MM.1S (cell line): ENCODE measurements at places on chromosomes 3 and 15.

- no peak for DNase-seq
Measured at GRCh38 chr3:8730656-8731055, 2.9 kb upstream of the CAV3 start.

- DNase-seq: no peak
Measured at GRCh38 chr15:44554934-44555723, 18.2 kb downstream of the EIF3J start.

DNA sequence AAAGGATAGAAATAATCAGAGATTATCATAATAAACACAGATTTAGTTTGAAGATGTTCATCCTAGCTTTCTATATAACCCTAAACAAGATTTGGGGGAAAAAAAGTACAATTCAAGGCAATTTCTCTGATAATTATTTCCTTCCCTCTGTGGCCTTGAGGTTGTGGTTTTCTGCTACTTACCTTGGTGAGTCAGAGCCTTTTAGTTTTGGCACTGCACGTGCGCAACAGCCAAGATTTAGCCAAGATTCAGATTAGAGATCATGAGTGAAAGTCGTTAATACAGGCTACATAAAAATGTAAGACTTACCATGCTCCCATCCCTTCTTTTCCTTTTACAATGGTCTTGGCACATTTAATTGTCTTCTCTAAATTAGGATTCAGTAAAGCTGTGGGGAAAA lies 6.7 kb downstream of the LYZL4 start:
- no peak for DNase-seq

DNA sequence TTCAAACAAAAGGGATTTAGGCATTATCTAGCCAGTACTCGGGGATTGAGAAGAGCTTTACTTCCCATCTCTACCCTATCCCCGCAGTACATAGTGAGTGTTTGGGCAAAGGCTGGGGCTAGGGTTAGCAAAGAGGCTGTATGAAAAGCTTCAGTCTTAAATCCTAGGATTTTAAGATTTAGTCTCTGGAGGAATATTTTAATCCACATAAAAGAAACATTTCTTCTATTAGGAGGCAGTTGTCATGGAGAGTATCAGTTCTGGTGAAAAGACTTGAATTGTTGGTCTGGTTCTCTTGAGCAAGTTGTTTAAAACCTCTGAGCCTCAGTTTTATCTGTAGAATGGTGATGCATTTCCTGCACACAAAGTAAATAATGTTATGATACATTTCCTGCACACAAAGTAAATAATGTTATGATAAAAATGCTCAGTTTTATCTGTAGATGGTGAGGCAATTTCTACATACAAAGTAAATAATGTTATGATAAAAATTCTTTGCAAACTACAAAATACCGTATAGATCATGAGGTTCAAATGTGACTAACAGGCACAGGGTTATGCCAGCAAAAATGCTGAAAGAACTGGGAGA lies 53.9 kb upstream of the ZBED2 start:
- DNase-seq: no peak

DNA sequence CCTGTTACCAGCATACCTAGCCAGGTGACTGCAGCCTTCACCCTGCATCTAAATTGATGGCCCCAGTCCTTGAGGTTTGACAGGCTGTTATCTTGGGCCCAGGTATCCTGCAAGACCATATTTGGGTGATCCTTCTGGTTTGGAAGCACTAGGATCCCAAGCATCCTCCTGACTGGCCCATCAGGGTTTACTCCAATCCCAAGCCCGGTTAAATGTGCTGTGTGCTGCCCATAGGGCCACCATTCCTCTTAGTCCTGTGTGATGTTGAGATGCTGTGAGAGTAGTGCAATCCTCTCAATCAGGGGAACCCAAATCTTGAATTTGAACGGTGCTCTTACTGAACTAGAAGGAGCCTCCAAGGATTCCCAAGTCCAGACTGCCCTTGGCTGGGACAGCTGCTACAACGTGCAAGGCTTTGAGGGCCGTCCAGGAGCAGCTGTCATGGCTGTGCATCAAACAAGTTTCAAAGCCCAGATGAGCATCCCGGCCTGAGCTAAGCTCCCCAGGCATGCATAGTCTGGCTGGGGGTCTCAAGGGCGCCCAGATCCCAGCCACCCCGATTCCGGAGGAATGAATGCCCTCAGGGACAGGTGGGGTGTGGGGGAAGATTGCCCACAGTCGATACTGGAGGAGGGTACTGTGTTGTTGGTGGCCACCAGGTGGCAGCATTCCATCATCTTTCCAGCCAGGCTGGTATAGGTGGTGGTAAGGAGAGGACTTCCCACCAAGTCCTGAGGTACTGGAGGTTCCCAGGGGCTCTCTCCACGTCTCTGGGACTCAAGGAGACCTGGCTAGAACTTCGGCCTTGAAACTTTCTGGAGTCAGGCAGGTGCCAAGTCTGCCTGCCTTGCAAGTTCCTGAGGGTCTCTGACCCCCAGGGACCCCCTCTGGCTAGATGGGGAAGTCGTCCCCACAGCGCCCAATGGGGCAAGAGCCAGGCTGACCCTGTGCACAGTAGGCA lies 32.6 kb downstream of the RBM5 start:
- peak; percentile 56 for DNase-seq

DNA sequence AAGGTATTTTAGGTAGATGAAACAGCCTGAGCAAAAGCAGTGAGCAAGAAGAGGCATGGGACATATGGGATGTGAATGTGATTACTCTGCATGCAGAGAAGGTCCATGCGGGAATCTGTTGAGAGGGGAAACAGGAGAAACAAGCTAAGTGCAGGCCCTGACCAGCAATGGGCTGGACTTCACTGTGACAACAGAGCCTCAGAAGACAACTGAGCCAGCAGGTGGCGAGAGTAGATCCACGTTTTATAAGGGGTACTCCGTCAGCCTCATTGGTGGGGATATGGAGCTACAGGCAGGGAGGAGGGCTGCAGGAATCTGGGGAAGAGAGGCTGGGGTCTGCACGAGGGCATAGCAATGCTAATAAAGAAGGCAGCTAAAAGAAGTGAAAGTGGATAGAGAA lies 405.9 kb upstream of the LMCD1 start:
- no peak for DNase-seq

DNA sequence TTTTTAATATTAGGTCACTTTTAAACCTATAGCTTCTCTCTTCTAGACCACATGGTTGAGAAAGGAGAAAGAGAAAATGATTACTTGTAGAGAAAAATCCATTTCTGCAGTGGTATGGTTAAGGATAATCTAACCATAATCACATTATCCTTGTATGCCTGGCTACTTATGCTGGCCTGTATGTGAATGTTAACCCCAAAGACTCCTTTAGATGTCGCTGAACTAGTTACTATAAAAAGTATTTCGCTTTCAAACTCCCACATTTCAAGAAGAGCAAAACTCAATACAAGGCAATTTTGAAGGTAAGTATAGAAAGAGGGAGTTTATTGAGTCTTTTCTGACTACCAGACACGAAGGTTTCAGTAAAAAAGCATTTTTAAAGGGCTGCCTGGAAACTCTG lies 2.2 kb downstream of the KCTD6 start:
- DNase-seq: no peak

- DNase-seq: peak; percentile 18
Measured at GRCh38 chr15:69161079-69161877, 843 bp downstream of the GLCE start.

- no peak for DNase-seq
Measured at GRCh38 chr3:178088963-178089362, 447.3 kb upstream of the KCNMB2 start.

DNA sequence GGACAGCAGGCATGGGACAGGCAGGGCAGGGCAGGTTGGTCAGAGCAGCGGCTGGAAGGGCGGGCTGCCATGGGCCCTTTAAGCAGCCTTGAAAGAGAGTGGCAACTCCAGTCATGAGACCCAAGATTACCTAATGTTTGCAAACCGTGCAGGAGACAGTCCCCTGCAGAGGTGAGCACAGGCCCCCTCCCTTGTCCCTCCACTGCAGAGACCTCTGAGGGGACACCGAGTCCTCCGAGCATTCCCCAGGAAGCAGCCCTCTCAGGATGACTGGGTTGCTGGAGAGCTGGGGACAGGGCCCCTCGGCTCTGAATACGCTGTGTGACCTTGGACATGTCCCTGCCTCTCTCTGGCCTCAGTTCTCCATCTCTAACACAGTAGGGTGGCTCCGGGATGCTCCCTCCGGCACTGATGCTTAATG lies 81.4 kb downstream of the IQSEC1 start:
- no peak for DNase-seq

DNA sequence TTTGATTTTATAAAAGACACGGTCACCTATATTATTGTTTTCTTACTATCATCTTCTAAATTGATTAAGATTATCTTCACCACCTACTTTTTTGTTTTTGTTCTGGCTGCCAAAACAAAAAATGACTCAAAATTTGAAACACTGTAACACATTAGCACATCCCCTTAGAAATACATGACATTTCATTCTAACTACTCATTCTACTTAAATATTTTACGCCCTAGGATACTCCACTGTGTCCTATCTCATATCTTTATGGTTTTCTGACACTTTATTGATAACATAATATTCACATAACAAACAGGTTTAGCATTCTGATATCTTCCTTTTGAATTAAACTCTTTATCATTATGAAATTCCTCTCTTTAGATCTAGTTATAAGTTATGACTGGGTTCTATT lies 656.2 kb downstream of the GBE1 start:
- no peak for DNase-seq

GRCh38 chr15:96035635-96036034 lies 294.9 kb upstream of the NR2F2 start:
- DNase-seq: no peak

- peak; percentile 59 for DNase-seq
Measured at GRCh38 chr3:106299300-106300098, 430.7 kb upstream of the CBLB start.

DNA sequence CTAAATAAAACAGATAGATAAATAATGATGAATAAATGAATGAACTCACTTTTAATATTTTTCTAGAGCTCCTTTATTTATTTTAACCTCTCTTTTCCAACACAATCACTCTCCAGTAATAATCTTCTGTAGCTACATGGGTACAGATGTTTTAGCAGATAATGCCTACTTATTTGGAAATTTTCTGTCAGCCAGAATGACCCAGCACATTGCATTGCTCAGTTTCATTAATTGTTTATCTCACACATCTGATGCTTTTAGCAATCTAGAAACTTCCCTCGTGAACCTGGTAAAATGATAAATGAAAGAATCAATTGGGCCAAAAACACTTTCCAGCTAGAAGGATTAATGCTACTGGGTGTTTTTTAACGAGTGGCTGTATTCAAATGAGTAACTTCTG lies 14.9 kb upstream of the MYH15 start:
- DNase-seq: no peak

GRCh38 chr3:69142090-69142489 lies 19.7 kb upstream of the LMOD3 start:
- DNase-seq: no peak

GRCh38 chr15:56934269-56934668 lies 15.8 kb downstream of the TCF12 start:
- no peak for DNase-seq

GRCh38 chr15:40354408-40355171 lies 3.4 kb upstream of the DISP2 start:
- DNase-seq: no peak

GRCh38 chr15:85793641-85794597 lies 806 bp downstream of the KLHL25 start:
- peak; percentile 28 for DNase-seq

DNA sequence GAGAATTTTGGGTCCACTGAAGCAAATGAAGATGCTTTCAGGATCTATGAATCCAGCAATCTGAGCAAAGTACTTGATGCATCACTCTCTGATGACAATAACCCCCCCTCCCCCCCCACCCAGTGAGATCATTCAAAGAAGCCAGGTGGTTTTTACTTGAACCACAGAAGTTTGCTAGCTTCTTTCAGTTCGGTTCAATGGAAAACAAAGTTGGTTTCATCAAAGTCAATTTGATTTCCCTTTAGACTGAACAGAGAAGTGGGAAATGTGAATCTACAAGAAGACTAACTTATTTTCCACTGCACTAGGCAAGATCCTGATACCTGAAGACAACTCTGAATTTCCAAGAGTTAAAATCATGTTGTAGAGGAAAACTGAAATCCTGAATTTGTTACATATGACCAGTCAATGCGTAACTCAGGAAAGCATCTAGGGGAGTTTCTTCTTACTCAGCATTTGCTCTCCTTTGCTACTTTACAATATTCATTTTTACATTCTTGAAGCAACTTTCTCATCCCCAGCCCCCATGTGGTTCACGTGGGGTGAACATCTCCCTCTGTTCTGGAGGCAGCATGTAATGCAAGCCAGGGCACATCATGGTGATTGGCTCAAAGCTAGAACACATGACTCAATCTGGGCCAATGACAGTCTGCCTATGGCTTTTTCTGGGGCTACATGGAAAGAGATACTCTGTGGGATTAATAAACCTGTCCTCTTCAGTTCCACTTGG lies 572.6 kb downstream of the FOXP1 start:
- peak; percentile 87 for DNase-seq

DNA sequence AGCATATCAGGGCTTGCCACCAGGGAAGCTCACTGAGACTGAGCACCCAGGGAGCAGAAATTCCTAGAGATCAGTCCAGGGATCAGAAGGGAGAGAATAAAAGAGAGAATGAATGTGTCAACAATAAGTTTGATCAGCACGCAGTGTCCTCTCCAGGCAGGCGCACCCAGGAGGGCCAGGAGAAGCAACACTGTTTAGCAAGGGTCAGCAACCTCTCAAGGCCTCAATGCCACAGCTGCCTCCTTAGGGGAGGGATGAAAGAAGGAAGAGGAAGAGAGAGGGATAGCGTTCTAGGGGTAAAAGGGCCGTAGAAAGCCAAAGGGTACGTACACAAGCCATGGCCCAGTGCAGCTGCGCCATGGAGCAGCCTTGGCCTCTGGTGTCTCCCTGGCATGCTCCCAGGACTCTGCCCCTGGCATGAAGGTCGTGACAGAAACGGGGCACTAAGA lies 399.8 kb downstream of the SHQ1 start:
- no peak for DNase-seq

DNA sequence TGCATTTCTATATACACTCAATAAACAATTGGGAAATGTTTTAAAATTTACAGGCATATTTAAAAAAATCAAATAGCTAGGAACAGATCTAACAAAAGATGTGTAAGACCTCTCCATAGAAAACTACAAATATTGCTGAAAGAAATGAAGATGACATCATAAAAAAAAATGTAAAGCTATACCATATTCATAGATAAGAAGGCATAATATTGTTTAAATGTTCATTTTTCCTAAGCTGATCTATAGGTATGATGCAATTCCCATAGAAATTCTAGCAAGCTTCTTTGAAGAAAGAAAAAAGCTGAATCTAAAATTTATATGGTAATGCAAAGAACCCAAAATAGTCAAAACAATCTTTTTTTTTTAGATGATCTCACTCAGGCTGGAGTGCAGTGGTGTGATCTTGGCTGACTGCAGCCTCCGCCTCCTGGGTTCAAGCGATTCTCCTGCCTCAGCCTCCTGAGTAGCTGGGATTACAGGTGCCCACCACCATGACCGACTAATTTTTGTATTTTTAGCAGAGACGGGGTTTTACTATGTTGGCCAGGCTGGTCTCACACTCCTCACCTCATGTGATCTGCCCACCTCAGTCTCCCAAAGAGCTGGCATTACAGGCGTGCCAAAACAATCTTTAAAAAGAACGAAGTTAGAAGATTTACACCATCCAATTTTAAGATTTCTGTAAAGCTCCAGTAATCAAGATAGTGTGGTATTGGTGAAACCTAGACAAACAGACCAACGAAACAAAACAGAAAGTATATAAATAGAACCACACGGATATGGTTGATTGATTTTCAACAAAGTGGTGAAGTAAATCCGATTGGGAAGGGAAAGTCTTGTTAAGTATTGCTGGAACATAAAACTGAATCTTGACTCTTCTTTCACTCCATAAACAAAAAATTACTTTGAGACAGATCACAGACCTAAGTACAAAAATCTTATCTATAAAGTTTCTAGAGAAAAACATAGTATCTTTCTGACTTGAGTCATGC lies 6.3 kb upstream of the BHLHE40 start:
- no peak for DNase-seq
